Renal pelvis (tissue), 12 donors: ENCODE measurements at places on chromosomes 12 and 14. TPM values are rescaled to one million over a fixed set of nuclear protein-coding genes. Genes with fewer than 3 reads are reported as not detected.
A peak's percentile ranks its signal among the peaks of the same experiment; 100 is the strongest.

DNA sequence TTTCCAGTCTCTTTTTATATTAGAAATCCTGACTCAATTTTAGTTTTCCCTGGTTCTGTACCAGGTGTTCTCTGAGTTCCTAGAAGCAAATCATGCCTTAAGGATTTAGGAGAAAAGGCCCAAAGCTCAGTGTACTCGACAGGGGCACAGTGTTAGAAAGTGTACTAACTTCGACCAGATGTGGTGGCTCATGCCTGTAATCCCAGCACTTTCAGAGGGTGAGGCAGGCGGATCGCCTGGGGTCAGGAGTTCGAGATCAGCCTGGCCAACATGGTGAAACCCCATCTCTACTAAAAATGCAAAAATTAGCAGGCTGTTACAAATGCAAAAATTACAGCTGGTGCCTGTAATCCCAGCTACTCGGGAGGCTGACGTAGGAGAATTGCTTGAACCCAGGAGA, 12.0 kb downstream of the VEZT start:
- no peak for DNase-seq

GRCh38 chr12:91952916-91953315, 192.7 kb downstream of the BTG1 start:
- no peak for DNase-seq

GRCh38 chr12:98456576-98457573, 58.5 kb upstream of the TMPO start:
- DNase-seq = peak; percentile 68

GRCh38 chr12:2833327-2833726, 1.5 kb downstream of the NRIP2 start:
- DNase-seq = no peak

DNA sequence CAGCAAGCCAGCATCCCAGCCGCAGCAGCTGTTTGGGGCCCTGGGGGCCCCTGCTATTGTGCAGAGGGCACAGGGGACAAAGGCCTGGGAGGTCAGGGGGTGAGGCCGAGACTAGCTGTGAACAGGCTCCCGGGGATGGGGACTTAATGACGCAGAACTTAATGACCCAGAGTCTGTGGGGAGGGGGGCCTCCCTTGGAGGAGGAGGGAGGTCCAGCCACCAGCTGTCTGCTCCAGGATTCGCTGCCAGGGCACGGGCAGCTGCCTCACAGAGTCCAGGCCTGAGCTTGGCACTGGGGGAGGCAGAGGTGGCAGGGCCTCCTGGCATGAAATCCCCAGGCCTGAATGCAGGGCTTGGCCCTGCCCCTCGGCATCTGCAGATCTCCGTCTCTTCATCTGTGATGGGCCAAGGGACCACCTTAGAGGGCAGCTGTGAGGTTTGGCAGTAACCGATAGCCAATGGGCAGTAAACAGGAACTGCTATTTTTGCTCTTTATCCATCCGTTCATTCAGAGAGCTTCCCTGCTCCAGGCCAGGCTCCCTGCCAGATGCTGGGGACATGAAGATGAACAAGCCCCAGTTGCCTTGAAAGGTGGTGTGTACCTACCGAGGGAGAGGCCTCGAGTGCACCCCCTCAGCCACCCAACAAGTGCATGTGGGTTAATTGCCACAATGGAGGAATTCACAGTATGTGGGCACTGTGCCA, 6.7 kb downstream of the FAM222A start:
- peak; percentile 71 for DNase-seq

GRCh38 chr12:113732916-113733315, 233.2 kb downstream of the RBM19 start:
- DNase-seq = no peak

Gene EIF4B
- 463 TPM for polyA plus RNA-seq

Gene TSHR
- polyA plus RNA-seq = 1.3 TPM
